ENCODE measurements at places on chromosomes 12 and 14.

DNA sequence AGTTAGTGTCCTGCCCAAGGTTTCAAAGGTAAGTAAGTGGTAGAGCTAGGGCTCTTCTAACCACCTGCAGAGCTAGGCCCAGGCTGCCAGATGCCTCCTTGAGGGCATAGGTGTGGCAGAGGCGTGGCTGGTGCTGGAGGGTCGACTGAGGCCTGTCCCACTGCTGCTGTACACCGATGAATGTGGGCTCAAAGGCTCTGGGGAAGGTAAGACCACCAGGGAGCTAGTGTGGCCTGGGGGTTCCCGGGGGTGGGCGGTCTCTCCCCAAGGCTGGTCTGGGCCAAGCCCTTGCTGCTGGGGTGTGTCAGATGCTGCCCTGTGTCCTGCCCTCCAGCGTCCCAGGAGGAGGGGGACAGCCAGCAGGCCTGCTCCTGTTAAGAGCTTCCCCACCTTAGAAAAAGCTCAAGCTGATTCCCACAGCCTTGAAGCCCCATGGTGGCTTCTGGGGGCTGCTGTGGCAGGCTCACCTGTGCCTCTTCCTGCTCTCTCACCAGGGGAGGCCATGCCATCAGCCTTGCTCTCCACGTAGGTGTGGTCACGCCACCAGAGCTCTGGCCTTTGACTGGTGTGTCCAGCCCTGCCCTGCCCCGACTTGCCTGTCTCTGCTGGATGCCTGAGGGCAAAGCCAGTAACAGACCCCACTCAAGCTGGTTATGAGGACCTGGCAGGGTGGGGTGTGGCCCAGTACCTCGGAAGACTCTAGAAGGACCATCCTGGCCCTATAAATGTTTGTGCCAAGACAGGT is 36.8 kb downstream of the SH2B3 start:
- no peak for DNase-seq

GRCh38 chr14:53285821-53286220 is 132.7 kb upstream of the DDHD1 start:
- no peak for DNase-seq

- DNase-seq: no peak
Measured at GRCh38 chr12:109558374-109559199, 14.7 kb downstream of the MMAB start.

DNA sequence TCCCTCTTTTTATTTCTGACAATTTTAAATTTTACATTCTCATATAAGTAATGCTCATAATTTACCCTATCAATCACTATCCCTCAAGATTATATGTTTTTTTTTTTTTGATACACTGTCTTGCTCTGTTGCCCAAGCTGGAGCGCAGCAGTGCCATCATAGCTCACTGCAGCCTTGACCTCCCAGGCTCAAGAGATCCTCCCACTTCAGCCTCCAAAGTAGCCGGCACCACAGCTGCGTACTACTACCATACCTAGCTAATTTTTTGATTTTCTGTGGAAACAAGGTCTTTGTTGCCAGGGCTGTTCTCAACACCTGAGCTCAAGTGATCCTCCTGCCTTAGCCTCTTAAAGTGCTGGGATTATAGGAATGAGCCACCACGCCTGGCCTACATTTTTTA is 4.4 kb downstream of the DUSP16 start:
- DNase-seq: no peak

GRCh38 chr14:102602421-102603292 is 10.2 kb downstream of the RCOR1 start:
- no peak for DNase-seq

DNA sequence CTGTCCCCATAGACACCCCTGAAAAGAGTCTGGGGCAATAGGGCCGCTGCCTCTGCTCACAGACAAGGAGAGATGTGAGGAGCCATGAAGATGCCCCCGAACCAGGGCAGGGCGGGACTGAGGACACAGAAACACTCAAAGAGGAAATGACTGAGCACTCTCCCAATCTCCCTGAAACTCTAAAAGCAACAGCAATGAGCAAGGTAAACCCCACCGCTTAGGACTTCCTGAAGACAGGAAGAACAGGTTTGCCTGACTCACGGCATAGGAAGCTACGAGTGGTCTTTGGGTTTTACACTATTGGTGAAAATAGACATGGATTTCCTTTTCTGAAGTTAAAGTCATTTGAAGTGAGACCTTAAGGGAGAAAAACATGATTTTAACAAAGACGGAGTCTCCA is 32.5 kb downstream of the STX2 start:
- no peak for DNase-seq

GRCh38 chr14:35855876-35856481 is 29.8 kb downstream of the BRMS1L start:
- no peak for DNase-seq

DNA sequence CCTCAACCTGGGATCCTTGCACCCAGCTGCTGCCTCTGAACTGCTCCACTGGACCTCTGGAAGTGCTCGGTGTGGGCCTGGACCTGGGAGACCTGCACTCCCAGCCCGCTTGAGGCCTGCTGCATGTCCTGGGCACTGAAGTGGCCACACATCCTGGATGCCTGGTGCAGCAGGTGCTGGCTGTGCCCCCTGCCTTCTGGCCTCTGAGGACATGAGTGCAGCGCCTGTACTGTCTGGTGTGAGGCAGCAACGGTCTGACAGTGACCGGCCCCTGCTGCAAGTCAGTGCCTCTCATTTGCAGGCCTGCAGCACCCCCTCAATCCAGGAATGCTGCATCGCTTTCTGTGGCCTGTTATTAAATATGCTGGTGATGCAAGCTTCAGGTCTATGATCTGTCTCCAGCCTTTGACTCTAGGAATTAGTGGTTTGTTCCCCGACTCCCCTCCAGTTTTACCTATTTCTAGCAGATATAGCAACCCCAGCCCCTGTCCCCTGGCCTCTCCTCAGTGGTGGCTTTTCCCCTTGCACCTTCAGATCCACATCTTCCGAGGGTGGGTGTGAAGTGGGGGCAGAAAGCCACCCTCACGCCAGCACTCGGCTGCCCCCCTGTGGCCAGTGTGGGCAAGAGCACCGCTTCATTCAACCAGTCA is 3.6 kb downstream of the SMIM41 start:
- peak; percentile 79 for DNase-seq

GRCh38 chr12:130576371-130576816 is 139.7 kb downstream of the RIMBP2 start:
- no peak for DNase-seq

- no peak for DNase-seq
Measured at GRCh38 chr14:29805415-29806123, 122.1 kb downstream of the PRKD1 start.

- no peak for DNase-seq
Measured at GRCh38 chr14:92254786-92255185, 68.2 kb upstream of the SLC24A4 start.

DNA sequence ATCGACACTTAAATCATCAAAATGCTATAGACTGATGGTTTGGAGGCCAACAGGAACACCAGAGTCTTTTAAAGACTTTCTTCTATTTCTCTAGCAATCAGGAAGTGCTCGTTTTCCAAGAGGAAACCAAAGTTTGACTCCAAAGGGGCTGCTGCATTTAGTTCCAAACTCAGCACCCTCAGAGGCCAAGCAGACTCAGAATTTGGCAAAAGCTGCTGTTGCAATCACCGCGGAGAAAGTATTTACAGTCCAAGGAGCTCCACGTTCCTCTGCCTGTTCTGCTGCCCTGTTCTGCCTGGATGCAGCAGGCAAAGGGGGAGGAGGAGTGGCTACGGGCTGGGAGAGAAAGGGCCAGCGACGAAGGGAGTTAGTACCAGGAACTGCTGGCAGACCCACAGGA is 325.1 kb downstream of the BCL11B start:
- DNase-seq: no peak

GRCh38 chr14:76348898-76349297 is 27.0 kb upstream of the ESRRB start:
- no peak for DNase-seq

DNA sequence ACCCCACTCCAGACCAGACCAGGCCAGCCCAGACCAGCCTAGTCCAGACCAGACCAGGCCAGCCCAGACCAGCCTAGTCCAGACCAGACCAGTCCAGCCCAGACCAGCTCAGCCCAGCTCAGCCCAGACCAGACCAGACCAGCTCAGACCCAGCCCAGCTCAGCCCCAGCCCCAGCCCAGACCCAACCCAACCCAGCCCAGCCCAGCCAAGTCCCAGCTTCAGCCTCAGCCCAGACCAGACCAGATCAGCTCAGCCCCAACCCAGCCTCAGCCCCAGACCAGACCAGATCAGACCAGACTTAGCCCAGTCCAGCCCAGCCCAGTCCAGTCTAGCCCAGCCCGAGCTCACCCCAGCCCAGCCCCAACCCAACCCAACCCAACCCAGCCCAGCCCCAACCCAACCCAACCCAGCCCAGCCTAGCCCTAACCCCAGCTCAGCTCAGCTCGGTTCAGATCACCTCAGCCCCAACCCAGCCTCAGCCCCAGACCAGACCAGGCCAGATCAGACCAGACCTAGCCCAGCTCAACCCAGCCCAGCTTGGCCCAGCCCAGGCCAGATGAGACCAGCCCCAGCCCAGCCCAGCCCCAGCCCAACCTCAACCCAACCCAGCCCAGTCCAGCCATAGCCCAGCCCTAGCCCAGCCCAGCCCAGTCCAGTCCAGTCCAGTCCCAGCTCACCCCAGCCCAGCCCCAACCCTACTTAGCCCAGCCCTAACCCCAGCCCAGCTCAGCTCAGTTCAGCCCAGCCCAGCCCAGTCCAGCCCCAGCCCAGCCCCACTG is 204.7 kb downstream of the BCL11B start:
- no peak for DNase-seq

GRCh38 chr12:24839268-24839791 is 109.6 kb downstream of the BCAT1 start:
- DNase-seq: peak; percentile 61

DNA sequence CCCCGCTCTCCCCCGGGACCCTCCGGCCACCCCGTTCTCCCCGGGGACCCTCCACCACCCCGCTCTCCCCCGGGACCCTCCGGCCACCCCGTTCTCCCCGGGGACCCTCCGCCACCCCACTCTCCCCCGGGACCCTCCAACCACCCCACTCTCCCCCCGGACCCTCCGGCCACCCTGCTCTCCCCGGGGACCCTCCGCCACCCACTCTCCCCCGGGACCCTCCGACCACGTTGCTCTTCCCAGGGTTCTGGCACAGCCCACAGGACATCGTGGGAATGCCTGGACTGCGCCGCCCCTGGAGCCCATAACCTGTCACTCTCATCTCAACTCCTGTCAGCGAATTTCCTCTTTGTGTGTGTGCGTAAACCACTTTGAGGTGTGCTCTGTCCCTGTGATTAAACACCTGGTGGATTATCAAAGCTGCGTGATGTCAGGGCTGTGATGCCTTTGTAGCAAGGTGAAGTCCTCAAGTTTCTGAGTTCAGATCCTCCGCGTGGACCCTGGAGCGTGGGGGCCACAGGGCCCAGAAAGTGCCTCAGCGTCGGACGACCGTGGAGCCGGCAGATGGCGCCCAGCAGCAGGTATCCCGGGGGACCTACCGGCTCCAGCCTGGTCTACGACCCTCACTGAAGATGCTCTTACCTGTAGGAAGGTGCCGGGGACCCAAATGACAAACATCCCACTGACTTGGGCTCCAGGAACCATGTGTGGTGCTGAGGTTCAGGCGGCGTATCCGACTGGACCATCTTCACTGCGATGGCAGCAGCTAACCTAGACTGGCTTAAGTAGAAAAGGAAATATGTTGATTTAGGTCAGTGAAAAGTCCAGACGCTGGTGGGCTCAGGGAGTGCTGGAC is 63.2 kb upstream of the GALNT9 start:
- no peak for DNase-seq

GRCh38 chr14:103126088-103126872 is 3.0 kb downstream of the TNFAIP2 start:
- DNase-seq: no peak

- DNase-seq: no peak
Measured at GRCh38 chr12:14928931-14929330, 9.4 kb downstream of the ERP27 start.

- DNase-seq: no peak
Measured at GRCh38 chr14:102750376-102750775, 26.9 kb upstream of the TRAF3 start.

DNA sequence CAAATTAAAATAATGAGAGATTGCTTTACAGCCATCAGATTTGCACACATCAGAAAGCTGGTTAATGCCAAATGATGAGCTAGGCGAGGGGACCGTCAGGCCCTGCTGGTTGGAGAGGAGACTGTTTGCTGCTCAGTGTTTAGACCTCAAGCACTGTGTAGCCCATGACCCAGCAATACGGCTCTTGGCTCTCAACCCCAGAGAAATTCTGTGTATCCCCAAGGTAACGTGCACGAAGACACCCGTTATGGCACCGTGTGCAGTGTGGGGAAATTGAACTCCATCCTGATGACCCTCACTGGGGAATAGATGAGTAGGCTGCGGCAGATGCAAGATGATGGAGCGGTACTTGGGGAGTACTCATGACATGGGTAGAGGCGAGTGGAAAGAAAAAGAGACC is 55.7 kb downstream of the EID3 start:
- DNase-seq: no peak

DNA sequence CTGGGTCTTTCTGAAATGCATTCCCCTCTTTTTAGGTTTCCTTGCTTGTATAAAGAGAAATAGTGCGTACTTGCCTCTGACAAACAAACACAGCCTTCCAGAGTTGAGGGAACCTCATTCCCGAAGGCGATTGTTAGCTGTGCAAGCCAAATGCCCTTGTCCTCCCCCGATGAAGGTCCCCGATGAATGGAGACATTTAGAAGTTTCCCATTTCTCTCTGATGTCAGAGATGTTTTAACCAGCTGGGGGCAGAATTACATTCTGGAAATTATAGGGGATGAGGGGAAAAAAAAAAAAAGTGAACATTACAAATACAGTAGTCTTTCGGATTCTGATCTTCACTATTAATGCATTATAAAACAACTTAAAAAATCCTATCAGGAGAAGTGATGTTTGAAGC is 366.8 kb downstream of the VRK1 start:
- no peak for DNase-seq

GRCh38 chr12:5452569-5452968 is 20.7 kb downstream of the NTF3 start:
- no peak for DNase-seq

DNA sequence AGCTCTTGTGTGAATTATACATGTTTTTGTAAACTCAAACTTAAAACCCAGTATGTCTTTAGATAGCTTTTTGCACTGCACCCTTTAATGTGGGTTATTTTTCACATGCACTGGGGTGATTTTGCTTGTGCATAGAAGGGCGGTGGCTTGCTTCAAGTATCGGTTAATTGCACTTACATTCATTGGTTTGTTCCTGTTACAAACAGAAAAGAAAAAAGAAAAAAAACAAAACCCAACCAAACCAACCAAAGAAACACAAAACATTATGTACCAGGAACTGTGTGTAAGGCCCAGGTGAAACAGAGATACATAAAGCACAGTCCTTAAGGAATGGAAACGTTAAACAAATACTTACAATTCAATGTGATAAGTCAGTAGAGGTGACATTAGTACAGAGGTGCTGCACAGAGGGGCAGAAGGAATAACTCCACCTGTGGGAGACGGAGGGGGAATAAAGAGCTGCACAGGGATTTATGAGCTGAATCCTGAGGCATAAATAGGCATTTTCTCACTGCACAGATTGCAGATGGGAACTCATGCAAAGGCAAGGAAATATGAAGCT is 151.4 kb downstream of the KTN1 start:
- DNase-seq: no peak

- no peak for DNase-seq
Measured at GRCh38 chr14:104680056-104680805, 9.2 kb upstream of the INF2 start.
